ENCODE measurements at places on chromosomes 12 and 14.

- no peak for DNase-seq
These were observed 7.6 kb upstream of the OVCH1 start for GRCh38 chr12:29505122-29505521.

DNA sequence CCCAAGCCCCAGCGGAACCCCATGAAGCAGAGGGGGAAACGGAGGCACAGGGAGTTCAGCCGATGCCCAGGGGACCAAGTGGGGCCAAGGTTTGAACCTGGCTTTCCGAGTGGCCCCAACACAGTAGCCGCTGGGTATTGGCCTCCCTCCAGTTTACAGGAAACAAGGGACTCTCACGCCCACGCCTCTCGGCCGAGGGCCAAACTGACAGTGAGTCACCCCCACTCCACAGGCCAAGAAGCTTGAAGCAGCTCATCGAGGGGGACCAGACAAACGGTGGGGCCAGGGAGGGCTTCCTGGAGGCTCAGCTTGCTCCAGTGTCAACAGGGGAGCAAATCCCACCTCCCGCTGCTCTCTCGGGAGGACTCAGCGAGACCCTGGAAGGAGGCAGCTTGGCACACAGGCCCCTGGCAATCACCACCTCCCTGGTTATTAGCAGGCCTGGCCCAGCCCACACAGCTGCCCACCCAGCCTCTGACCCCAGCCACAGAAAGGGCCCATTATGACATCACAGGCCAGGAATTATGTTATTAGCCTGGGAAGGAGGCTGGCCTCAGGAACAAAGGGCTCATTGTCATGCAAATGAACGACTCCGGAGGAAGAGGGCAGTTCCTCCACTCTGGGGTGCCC lies 54.6 kb downstream of the NCOR2 start:
- peak; percentile 85 for DNase-seq

- DNase-seq: no peak
These were observed 377.8 kb downstream of the KCNH5 start for GRCh38 chr14:62667421-62667914.

- no peak for DNase-seq
These were observed 98.6 kb downstream of the ARF6 start for GRCh38 chr14:49991491-49991890.

DNA sequence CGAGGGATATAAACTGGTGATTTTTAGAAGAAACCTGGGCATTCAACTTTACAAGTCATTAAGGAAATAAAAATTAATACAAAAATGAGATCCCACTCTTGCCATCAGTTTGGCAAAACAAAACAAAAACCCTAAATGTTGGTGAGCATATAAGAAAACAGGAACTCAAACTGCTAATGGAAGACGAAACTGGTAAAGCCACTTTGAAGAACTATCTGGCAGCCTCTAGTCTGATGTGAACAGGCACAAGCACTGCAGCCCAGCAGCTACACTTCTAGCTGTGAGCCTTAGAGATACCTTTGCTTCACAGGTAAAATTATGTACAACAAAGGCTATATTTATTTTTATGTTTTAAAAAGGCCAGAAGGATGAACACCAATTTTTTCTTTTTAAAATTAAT lies 459.6 kb downstream of the ZFP36L1 start:
- no peak for DNase-seq

DNA sequence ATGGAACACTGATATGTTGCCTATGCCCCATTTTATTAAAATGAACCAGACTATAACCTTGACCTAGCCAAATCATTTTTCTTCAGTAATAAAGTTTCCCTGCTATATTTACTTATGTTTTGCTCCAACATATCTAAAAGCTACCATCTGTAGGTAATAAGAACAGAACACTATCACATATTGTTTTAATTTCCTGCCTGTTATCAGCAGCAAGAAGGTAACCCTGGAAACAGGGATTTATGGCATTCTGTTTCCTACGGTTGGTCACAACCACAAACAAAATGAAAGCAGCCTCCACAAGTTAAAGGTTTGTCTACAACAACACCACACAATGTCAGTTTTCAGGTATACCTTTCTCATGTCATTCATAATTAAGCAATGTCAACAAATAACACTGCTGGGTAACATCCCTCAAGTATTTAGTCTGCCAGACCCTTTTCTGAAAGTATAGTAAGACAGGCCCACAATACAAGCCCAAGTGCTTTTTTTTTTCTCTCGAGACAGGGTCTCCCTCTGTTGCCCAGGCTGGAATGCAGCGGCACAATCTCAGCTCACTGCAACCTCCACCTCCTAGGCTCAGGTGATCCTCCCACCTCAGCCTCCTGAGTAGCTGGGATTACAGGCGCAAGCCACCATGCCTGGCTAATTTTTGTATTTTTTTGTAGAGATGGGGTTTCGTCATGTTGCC lies 25.5 kb downstream of the GCH1 start:
- no peak for DNase-seq

DNA sequence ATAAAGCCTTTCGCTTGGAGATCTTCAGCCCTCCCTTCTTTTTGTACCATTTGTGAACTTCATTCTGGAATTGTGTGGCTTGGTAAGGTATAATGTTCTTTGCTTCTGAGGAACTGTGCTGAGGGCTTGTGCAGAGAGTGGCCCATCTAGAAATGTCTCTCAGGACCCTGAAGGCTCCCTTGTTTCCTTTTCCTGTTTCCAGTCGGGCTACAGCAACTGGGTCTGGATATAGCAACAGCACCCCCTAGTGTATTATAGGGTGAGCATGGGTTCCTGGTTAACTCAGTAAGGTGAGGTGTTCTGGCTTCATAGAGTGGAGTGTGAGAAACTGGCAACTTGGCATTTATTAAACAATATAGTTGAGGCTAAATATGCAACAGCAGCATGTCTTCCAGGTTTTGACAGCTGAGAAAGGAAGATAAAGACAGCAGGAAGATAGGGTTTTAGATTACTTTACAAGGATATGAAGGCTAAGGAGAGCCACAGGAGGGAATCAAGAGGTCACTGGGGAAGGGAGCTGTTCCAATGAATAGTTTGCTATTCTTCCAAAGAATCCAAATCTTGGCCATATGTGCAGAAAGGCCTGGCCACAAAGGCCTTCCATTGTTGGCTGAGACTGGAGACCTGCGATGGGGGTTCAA lies 49.1 kb upstream of the RNU6-8 start:
- peak; percentile 81 for DNase-seq

- no peak for DNase-seq
These were observed 28.4 kb upstream of the TDRD9 start for GRCh38 chr14:103899833-103900232.

GRCh38 chr12:58066296-58066695 lies 124.9 kb downstream of the ATP23 start:
- no peak for DNase-seq

- peak; percentile 62 for DNase-seq
These were observed 7.6 kb upstream of the AEBP2 start for GRCh38 chr12:19431407-19432308.

DNA sequence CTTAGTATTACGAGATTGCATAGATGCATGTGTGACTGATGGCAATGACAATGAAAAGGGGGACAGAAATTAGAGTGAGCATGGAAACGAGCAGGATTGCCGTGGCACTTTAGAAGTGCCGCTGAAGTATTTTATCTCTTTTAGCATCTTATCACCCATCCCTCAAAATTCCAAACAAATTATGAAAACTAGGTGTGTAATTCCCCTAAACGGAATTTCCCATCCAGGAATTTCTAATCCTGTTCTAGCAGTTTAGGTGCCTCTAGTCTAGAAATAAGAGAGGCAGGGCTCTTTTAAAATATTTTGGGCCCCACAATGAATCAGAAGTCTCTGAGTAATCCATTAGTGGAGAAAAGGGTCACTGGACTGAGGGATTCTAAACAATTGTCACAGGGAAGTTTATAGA lies 947 bp downstream of the TMEM52B start:
- no peak for DNase-seq

GRCh38 chr12:19338405-19338804 lies 100.9 kb upstream of the AEBP2 start:
- no peak for DNase-seq

- DNase-seq: no peak
These were observed 1.1 kb downstream of the CLECL1 start for GRCh38 chr12:9731797-9732196.

DNA sequence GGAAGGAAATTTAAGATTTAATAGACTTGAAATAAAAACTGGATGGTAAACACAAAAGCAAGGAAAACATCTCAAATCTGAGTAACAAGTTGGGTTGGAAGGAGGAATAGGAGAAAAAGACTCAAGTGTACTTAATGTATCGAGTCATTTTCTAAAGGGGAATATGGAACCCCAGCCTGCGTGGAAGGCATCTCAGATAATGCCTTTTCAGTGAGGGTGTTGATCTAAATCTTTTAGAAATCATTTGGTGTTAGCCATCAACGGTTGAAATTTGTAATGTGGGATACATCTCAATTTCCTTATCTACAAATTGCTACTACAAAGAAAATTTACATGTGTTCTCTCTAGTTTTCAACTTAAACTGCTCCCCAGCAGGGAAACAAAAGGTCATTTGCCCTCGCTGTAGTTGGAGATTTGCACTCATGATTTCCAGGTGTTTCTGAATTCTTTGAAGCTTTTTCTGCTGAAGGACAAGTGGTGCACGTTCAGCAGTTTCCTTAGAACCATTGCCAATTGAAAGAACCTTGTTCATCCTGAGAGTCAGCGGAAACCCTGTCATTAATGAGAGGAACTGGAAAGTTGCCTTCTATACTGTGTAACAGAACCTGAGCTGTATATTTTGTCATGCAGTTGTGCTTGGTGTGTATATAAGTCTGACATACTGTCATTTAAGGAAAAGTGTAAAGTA lies 2.2 kb downstream of the PCBP2 start:
- no peak for DNase-seq

GRCh38 chr12:132588821-132589669 lies 21.3 kb downstream of the LRCOL1 start:
- DNase-seq: no peak

GRCh38 chr14:71204231-71204630 lies 297.0 kb downstream of the PCNX1 start:
- DNase-seq: no peak

GRCh38 chr12:49824895-49825294 lies 3.3 kb downstream of the NCKAP5L start:
- peak; percentile 79 for DNase-seq

DNA sequence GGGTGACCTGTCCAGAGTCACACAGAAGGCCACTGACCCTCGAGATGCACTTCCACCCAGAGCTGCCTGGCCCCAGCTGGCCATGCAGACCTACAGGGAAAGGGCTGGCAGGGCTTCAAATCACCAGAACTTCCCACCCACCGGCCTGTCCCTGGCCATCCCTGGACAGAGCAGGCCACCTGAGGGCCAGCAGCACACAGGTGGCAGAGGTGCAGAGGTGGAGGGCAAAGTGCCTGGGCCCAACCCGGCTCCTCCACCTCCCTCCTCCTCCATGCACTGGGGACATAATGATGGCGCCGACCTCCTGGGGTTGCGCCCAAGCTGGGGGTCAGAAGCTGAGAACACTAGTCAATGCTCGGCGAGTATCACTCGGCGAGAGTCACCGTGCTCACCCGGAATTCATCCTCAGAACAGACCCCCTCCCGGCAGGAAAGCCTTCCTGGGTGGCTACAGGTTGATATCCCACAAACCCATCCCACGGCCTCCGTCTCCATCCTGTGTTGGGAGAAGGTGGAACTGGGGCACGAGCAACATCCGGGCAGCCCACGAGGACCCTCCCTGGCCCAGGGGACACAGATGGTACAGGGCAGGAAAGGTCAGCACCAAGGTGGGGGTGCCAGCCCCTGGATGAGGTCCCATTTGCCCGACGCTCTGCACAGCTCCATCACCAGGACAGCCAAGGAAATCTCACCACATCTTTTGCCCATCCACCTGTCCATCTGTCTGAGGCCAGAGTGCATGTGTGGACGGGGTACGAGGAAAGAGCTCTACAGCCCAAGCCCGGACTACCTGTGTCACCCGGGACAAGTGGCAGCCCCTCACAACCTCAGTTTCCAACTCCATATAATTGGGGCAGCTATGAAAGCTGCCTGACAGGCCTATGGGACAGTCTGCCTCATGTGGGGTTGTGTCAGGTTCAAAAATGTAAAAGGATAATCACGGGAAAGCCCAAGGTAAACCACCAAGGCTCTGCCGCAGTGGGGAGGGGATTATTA lies 10.8 kb downstream of the BEGAIN start:
- DNase-seq: no peak

GRCh38 chr12:3361146-3361545 lies 129.9 kb upstream of the PRMT8 start:
- no peak for DNase-seq

GRCh38 chr12:27866373-27867101 lies 86.5 kb upstream of the MANSC4 start:
- peak; percentile 26 for DNase-seq

- no peak for DNase-seq
These were observed 17.9 kb upstream of the MDM1 start for GRCh38 chr12:68349921-68350606.

DNA sequence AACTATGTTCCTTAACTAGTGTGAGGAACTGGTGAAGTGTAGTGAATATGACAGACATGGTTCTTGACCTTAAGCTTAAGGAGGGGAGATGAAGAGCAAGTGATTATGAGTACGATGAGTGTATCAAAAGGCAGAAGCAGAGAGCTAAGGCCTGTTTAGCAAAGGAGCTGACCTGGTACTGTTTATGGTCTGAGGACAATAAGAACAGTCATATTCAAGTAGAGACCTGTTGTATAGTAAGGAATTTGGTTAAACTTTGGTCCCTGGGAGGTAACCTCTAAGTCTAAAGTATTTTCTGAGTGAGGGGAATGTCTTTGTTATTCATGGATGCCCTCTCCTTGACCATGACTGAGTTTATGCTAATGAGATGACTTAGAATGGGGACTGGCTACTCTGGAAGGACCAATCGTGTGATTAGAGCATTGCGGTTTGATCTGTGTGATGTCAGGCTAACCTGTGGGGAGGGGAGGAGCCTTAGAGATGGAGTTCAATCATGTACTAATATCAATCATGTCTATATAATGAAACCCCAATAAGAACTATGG lies 389.3 kb downstream of the BMP4 start:
- no peak for DNase-seq

- DNase-seq: no peak
These were observed 35.8 kb downstream of the SOCS2 start for GRCh38 chr12:93608313-93608712.

GRCh38 chr14:49637534-49638078 lies 2.6 kb upstream of the DNAAF2 start:
- DNase-seq: no peak

GRCh38 chr12:73612551-73612950 lies 925.1 kb upstream of the ATXN7L3B start:
- no peak for DNase-seq

DNA sequence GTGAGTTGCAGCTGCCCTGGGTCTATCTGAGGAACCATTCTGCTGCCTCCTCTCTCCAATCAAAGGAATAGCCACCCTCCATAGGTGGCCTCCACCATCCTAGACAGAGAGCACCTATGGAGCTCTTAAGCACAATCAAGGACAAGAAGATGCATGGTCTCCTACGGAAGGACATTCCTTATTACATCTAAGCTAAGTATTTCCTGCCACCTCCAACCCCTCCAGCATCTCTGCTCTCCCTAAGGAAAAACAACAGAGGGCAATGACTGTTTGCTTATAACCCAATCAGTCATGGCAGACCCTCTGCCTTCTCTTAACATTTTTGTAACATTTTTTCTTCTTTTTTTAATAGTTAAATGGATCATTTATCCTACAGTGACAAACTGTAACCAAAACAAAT lies 14.8 kb upstream of the OR6J1 start:
- DNase-seq: no peak

Data from GM03348 (cell line).